ENCODE measurements at places on chromosomes 1 and 21.
A peak's percentile ranks its signal among the peaks of the same experiment; 100 is the strongest.

GRCh38 chr1:23964790-23965740, 5.4 kb downstream of the PNRC2 start:
- peak; percentile 71 for DNase-seq

GRCh38 chr1:52938183-52938451, 11.0 kb downstream of the SCP2 start:
- DNase-seq = no peak

- DNase-seq = no peak
Measured at GRCh38 chr1:59184365-59184905, 112.5 kb upstream of the FGGY start.

- DNase-seq = no peak
Measured at GRCh38 chr1:20083178-20083944, 13.4 kb downstream of the PLA2G5 start.

- DNase-seq = no peak
Measured at GRCh38 chr1:49630156-49630555, 393.6 kb downstream of the AGBL4 start.

DNA sequence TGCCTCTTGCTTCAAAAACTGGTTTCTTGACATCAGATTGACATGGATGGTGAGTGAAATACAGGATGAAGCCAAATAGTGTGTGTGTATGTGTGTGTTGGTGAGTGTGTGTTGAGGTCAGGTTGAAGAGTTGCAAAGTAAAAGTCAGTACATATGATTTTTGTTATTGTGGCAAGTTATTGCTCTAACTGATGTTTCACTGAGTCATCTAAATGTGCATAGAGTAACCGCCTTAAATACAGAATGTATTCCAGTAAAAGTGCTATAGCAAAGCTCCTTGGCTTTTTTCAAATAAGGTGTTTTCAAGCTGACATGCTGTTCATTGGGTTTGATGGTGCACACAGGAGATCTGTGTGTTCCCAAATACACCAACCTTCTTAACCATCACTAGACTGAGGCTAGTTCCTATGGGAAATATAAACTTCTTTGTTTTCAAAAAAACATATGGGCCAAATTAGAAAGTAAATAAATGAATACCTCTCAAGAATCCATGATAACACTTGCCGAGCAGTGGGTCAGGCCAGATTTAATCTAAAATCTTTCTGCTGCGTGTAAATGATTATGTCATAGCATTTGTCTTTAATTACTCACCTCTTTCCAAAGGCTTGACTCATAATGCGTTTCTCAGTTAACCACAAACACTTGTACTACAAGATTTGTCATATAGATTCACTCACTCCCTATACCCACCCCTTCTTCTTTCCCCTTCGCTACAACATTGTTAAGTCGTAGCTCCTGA, 151.1 kb downstream of the LYPLAL1 start:
- DNase-seq = peak; percentile 80

GRCh38 chr1:152111515-152111968, 3.7 kb downstream of the TCHH start:
- no peak for DNase-seq

GRCh38 chr1:212752252-212752933, 39.2 kb downstream of the NSL1 start:
- peak; percentile 95 for DNase-seq

GRCh38 chr1:59041646-59042277, 255.1 kb upstream of the FGGY start:
- no peak for DNase-seq

DNA sequence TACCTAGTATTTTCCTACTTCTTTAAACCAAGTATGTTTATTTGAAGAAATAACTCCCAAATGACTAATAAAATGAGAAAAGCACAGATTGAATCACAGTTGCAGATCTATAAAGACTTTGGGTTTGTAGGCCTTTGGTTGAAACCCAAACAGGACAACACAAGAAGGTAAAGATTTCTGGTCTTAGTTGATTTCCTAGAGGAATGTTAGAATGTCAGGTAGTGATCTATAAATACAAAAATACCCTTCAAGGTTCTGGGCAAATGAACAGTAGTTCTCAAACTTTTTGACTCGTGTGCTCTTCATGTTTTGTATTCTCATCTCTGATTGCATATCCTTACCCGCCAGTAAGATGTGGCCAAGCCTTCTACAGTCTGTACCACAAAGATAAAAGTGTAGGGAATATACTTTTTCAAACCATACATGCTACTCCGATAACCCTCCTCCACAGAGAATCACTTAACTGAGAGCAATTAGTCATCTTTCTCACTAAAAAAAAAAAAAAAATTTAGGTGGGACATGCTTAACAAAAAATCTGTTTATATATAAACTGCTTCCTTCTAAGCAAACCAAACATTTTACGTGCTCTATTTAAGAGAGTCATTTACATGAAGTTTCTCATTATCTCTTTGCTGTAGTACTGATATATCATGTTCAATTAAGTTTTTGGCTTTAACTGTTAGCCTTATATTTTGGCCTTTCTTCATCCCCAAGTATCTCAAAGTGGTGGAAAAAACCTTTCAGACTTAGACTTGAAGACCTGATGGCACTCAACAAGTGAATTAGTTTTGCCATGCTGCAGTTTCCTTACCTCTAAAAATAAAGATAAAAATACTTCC, 36.0 kb downstream of the CNIH4 start:
- DNase-seq = no peak

- no peak for DNase-seq
Measured at GRCh38 chr1:240046000-240046399, 45.7 kb upstream of the FMN2 start.

- DNase-seq = no peak
Measured at GRCh38 chr1:162228586-162228985, 148.1 kb downstream of the SPATA46 start.

Data from MV-4-11 (cell line).